Liver (tissue), 10 donors: ENCODE measurements at places on chromosomes 7 and 10.

- no peak for DNase-seq
Measured at GRCh38 chr7:66529883-66530610, 98.6 kb upstream of the KCTD7 start.

- no peak for DNase-seq
Measured at GRCh38 chr7:130022623-130023175, 28.5 kb downstream of the ZC3HC1 start.

DNA sequence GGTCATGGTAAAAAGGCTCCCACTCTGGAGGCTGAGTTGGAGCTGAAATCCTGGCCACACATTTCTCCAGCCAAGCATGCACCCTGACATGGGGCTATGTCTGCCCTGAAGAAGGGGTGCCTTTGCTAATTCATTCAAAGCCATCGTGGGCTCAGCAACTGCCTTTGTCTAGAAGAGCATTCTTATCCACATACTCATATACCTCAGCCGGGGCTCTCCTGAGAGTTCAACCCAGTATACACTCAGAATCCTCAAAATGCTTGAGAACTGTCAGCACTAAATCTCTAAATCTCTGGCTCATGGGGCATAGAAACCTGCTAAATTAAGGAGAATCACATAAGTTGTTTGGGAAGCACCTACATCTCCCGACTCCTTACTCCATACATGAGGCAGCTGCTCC is 89.3 kb downstream of the MRPL32 start:
- no peak for DNase-seq

GRCh38 chr7:112201411-112201810 is 4.8 kb downstream of the DOCK4 start:
- DNase-seq: no peak

DNA sequence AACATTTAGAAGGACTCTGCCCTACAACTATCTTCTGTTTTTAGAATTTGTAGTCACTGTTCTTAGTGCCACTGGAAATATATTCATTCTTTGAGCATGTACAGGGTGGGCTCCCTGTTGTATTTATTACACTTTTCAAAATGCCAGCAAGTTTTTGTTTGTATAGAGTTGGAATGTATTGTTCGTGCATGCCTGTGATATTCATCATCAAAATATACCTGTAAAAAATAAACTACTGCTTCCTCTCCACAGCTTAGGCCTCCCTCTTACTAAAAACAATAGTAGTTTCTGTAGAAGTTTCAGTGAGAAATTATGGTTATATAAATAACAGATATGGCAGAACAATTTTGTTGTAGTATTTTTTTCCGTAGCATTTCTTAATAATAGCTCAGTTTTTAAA is 61.6 kb downstream of the NHLRC2 start:
- no peak for DNase-seq

DNA sequence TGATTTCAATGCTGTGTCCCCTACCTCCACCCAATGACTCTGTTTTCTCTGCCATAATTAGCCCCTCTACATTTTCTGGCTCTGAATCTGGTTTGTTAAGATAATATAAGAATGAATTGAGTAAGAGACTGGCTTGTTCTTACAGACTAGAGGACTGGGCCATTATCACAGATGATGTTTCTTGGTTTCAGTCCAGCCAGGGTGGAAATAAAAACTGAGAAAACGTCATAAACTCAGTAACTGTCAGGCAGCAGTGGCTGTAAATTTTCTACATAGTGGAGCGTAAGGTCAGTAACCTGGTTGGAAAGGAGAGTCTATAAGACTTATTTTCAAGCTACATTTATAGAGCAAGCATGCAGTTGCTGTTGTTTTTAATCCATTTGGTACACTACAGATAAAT is 485.4 kb downstream of the HTR7 start:
- no peak for DNase-seq
